ENCODE measurements at places on chromosomes 2 and 18.

DNA sequence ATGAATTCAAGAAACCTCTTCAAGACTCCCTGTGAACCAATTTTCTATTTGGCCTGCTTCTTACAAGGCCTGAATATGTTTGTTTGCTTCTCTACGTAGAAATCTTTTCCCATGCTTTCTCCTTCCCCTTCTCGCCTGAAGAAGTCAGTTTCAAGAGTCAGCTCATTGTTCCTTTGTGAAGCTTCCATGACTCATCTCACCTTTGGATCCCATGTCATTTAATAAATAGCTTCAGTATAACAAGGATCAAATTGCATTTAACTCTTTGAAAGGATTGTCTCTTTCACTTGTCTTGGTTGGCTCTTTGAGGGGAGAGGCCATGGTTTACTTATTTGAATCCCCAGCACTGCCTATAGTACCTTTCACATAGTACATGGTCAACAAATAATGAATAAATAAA is 28.4 kb downstream of the CPS1 start:
- no peak for DNase-seq

DNA sequence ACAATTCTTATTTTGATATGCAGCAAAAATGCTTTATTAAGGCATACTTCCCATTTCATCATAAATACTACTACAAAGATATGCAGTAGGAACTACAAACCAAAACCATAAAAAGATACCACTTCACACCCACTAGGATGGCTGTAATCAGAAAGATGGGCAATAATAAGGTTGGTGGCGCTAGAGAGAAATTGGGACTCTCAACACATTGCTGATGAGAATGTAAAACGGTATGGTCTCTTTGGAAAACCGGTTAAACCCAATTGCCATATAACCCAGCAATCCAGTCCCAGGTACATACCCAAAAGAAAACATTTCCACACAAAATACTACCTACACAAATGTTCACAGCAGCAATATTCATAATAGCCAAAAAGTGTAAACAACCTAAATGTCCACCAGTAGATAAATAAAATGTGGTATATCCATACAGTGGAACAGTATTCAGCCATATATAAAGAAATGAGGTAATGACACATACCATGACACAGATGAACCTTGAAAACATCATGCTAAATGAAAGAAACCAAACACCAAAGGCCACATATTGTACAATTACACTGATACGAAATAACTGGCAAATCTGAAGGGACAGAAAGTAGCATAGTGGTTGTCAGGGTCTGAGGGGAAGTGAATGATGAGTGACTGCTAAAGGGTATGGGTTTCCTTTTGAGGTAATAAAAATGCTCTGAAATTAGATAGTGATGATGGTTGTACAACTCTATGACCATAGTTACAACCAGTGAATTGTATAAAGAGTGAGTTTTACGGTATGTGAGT is 12.7 kb downstream of the SP3 start:
- no peak for DNase-seq

DNA sequence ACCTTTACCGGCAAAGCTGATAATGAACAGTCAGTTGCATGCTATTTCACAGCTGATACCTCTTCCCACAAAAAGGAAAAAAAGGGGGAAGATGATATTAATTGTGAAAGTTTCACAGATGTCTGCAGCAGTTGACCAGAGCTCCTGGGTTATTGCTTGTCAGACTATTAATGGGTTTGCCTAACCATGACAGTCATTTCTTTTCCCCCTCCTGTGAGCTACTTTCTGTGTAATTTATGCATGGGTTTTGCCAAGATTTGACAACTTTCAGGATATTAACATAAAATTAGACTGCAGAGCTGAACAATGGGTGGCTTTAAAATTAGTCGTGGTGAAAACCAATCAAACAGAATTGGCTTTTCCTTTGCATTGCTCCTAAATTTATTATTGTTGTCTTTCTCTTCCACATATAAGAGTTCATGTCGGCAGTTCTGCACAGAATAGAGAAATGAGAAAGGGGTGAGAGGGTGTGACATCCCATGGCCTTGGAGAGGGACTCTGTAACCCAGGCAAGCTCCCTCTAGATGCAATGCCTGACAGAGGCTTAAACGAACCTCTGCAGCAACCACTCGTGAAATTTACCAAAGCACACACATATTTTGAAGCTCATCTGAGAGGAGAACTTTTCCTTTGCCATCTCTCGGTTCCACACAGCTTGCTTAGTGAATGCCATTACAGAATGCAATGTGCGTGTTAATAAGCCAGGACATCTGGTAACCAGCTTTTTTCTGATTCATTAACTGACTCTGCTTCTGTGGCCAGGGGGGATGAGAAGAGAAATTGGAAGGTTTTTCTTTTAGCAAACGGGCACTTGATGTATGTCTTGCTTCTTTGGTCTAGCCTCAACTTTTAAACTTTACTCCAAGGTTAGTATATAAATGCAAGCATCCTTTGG is 82.2 kb upstream of the ITGA4 start:
- no peak for DNase-seq

GRCh38 chr2:207434899-207435465 is 94.8 kb upstream of the CREB1 start:
- DNase-seq = no peak

DNA sequence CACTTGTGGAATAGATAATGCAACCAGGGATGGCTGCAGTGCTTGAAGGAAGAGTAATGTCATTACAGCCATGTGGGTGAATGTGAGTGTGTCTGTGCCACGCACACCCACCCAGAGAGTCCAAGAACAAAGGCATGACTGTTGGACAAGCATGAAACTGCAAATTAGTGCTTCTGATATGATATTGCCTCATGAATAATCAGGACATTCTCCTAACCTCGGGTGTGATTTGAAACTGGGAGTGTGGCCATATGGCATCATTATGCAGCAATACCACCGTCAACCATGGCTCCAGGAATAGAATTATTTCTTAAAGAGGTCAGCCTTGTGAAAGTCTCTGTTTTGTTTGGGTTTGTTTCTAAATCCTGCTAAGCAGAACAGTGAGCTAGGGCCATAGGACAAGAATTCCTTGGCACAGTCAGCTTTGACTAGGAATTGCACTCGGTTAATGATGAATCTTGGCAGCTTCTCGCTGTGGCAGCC is 678.0 kb upstream of the RAB6C start:
- no peak for DNase-seq

GRCh38 chr2:100955226-100955625 is 46.9 kb upstream of the RPL31 start:
- no peak for DNase-seq
